Karpas-422 (cell line): ENCODE measurements at places on chromosomes 6 and 20. TPM values are rescaled to one million over a fixed set of nuclear protein-coding genes. Genes with fewer than 3 reads are reported as not detected.
A peak's percentile ranks its signal among the peaks of the same experiment; 100 is the strongest.

DNA sequence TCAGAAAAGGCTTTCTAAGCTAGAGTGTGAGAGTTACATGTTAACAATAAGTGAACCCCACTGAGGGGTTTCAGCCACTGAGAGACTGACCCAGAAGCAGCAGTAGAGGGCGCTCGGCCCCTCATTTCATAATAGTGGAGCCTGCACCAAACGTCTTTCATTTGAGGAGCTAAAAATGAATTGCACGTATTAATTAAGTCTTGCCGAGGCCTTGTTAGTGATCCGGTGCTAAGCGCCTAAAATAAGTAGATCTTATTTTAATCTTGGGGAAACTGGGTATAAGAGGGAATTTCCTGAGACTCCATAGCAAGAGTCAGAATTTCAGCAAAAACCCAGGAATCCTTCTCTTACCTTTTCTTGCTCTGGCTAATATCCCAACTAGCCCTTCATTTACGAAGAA is 209.7 kb downstream of the FARS2 start:
- peak; percentile 86 for DNase-seq

DNA sequence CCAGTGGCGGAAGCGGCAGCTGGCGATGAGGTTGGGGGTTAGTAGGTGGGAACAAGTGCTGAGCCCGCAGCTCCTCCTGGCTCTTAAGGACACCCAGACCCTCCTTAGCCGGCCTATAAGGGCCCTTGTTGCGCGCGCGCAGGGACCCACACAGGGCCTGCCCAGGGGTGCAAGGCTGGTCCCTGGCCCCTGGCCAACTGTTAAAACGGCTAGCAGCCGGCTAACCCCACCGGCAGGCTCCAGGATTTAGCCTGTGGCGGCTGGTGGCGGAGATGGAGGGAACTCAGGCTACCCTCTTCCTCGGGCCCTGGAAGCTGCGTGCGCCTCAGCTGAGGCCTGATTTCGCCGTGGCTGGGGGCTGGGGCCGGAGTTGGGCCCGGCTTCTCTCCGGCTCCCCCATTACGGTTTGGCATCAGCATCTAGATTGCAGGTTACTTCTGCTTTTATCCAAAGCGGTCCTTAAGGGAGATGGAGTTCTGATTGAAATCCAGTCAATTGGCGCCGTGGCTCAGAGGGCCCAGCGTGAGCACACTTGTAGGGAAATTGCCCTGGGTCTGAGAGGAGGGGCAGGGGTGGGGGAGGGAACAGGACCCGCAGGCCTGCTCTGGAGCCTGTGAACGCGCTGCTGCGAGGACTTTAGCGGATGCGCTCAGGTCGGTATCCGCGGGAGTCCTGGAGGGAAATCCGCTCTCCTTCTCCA is 36.9 kb upstream of the CCDC167 start:
- no peak for DNase-seq

DNA sequence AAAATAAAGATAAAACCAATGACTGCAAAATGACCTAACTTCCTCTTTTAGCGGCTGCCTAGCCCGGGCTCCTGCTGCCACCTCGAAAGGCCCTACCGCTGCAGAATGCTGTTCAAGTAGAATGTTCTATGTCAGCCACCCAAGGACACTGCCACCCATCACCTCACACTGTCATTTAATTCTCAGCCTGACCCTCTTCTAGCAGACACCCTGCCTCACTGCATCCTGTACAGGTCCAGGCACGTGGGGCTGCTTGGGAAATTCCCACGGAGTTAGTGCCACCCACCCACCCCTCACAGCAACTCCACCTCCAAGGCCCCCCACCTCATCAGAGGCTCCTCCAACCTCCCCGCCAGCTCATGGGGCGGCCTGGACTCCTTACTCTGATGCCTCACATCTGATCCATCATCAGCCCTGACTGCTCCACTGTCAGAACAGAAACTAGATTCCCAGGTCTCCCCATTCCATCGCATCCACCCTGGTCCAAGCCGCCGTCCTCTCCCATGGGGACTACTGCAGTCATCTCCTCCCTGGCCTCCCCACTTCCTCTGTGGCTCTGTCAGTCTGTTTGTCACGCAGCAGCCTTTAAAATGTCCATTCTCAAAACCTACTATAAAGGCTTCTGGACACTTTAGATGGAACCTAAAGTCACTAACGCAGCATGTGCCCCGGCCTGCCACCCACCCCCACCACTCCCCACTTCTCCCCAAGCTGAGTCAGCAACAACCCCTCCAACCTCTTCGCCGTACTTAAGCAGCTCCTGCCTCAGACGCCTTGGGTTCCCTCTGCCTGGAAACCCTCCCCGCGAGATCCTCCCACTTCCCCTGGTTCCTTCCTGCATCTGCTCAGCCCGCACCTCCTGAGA is 17.0 kb downstream of the NFATC2 start:
- DNase-seq: no peak

GRCh38 chr6:65745614-65746013 is 38.6 kb upstream of the EYS start:
- DNase-seq: no peak

GJA10 gene
- 1.3 and 2.3 TPM in 2 replicates for total RNA-seq

GRCh38 chr6:6556738-6557503 is 31.6 kb upstream of the LY86 start:
- DNase-seq: peak; percentile 77

GRCh38 chr6:133352046-133352445 is 110.9 kb downstream of the EYA4 start:
- DNase-seq: no peak

- DNase-seq: peak; percentile 85
Observed at GRCh38 chr6:95248499-95248898, 328.8 kb upstream of the MANEA start.

- no peak for DNase-seq
Observed at GRCh38 chr6:56951049-56951831, 3.7 kb upstream of the BEND6 start.

SLC13A3 gene
- total RNA-seq: not detected in 2 replicates

DNA sequence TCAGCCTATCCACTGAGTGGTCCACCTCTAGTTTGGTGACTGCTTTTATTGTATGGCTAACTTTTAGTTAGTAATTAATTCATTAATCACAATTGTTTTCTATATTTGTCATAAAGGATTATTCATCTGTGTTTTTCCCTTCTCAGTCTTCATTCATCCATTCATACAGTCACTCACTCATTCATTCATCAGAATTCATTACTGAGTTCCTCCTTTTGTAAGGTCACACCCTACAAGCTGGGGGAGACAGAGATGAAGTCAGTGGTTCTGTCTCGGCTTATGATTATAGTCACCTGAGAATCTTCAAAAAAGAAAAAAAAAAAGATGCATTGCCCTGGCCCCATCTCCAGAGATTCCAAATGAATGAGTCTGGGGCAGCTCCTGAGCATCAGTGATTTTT is 257.1 kb downstream of the ADGB start:
- DNase-seq: no peak

DNA sequence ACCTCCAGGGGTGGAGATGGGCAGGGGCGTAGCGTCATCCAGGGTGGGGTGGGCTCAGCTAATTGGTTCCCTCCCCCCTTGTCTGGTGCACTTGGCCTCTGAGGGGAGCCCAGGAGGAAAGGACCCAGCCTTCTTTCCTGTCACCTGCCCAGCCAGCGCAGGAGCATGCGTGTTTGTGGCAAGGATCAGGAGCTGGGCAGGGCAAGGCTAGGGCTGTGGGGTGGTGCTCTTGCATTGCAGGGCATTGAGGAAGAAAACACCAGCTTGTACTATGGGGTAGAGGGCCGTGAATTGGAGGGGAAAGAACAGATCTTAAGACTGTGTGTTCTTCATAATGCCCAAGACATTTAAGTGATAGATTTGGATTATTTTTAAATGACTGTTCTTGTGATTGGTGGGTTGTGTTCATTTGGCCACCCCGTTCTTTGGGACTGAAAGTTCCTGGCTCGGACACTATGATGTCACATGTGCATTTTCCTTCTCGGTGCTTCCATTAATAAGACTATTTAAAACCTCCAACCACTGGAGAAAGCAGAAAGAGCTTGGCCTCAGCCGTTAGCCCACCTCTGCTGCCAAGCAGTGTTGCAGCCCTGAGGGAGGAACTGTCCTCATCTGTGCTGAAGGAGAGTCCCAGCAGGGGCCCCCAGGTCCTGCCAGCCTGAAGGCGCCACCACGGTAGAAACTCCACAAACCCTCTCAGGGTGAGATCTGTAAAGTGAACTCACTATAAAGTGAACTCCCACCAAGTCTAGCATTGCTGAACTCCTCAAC is 136.2 kb upstream of the INSM1 start:
- DNase-seq: no peak

ADAM33 gene
- not detected in 2 replicates for total RNA-seq

IPCEF1 gene
- total RNA-seq: not detected in 2 replicates

GRCh38 chr6:157267654-157268053 is 55.7 kb downstream of the TMEM242 start:
- DNase-seq: no peak
